Activated gamma-delta T cell treated with anti-CD3 and anti-CD28 coated beads, Interleukin-2, amount 50 U/mL, for 16 hours (primary cell): ENCODE measurements at places on chromosomes 7 and 10.

- DNase-seq, result no peak
Observed at GRCh38 chr7:78407031-78407430, 608.5 kb downstream of the PHTF2 start.

DNA sequence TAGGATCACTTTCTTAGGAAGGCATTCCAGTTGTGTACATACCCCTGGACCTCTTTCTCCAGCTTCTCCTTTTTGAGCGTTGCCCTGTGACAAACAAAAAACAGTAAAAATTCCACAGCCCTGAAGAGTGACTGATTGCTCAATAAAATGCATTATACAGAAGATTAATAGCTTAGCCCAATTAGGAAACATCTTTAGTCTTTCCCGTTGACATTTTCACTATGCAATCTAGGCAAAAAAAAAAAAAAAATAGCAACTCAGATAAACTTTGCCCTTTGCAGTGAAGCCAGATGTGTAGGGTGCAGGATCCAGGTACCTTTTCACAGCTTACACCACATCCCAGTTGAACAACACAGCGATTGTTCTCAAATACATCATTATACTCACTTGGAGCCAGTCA lies 17.9 kb downstream of the COL28A1 start:
- no peak for DNase-seq

GRCh38 chr10:95125582-95125981 lies 56.3 kb upstream of the CYP2C8 start:
- DNase-seq, result no peak

- DNase-seq, result no peak
Observed at GRCh38 chr10:28036587-28036986, 37.7 kb upstream of the ODAD2 start.

DNA sequence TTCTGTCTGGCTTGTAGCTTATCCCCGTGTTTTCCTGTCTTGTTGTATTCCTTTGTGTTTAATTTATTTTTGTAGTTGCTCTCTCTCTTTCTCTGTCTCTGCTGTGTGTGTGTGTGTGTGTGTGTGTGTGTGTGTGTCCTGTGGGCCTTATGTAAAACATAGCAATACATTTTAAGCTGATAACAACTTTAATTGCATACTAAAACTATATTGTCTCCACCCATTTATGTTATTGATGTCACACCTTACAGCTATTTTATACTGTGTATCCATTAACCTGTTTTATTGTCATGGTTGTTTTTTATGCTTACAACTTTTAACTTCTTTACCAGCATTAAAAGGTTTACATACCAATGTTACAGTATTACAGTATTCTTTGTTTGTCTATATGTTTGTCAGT lies 293.6 kb downstream of the SUGCT start:
- no peak for DNase-seq

DNA sequence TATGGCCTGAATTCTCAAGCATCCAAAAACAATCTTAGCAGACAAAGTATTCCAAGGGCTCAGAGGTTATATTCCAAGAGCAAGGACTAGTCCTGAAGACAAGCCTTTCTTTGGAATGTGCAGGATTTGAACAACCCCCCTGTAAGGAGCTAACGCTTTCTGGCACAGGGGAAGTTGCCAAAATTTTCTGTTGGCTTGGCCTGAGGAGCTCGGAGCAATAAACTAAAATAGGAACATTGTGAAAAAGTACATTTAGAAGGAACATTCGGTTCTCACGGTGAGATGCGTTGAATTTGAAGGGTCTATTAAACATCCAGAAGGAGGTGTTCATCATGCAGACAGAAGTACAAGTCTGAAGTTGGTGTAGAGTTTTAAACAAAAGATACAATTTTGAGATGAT lies 1030.5 kb upstream of the CELF2 start:
- DNase-seq, result no peak

- no peak for DNase-seq
Observed at GRCh38 chr10:117663750-117664149, 121.2 kb downstream of the EMX2 start.

DNA sequence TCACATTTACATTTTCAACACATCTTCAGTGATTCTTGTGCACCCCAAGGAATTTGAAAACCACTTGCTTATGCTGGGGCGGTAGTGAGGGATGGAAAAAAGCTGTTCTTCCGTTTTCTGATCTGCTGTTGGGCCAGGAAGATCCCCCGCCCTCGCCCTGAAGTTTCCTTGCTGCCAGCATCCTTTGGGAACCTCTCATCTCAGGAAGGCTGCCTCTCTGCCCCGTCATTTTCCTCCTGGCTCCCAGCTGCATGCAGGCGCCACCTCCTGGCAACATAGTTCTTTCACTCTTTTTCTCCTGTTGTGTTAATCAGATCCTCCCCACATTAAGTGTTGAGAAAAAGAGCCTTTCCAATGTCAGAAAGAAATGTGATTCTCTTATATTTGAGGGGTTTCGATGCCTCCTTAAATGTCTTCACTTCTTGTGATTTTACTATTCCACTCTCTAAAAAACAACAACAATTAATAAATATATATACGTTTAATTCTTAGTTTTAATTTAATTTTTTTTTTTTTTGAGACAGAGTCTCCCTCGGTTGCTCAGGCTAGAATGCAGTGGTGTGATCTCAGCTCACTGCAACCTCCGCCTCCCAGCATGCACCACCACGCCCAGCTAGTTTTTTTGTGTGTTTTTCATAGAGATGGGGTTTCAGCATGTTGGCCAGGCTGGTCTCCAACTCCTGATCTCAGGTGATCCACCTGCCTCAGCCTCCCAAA lies 122.9 kb downstream of the RALA start:
- peak; percentile 43 for DNase-seq

GRCh38 chr7:158569858-158570323 lies 17.7 kb downstream of the PTPRN2 start:
- no peak for DNase-seq

GRCh38 chr10:3339121-3339520 lies 166.5 kb upstream of the PITRM1 start:
- no peak for DNase-seq

DNA sequence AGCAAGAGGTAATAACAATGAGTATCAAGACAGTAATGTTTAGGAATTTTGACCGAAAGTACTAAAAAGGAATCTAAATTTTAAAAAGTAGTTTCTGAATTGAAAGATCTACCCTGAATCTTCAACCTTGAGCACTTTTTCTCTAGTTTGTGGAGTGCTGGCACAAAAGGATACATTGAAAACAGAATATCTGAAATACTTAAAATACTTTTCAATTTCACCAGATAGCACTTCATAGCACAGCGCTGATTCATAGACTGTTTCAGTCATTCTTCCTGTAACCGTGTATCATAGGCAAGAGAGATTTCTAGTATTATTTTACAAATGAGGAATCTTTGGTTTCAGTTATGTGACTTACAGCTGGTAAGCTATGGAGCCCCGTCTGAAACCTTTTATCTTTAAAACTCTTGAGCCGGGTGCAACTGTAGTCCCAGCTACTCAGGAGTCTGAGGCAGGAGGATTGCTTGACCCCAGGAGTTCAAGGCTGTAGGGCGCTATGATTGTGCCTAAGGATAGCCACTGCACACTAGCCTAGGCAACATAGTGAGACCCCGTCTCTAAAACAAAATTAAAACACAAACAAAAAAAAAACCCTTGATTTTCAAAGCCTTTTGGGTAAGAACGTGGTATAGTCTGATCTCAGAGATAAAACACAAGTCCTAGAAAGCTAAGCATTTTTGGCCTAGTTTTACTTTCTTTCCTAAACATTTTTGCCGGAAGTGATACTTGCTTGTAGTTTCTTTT lies 35.1 kb downstream of the FHIP2A start:
- DNase-seq, result no peak

DNA sequence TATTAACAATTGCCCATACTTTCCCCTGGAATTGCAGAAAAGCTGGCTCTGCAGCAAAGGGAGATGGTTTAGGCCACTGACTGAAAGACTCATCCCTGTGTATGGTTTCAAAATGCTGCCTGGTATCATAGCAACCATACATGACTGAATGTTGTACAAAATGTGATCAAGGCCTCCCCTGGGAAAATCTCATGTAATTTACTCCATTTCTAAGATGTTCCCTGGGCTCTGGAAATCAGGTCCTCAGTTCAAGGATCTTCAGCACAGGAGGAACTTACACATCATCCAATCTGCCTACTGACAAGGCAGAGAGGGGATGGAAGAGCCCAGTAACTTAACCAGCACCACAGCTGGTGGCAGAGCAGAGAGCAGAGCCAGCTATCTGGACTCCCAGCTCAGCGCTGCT lies 111.8 kb downstream of the JAZF1 start:
- no peak for DNase-seq

GRCh38 chr7:2843711-2844152 lies 376 bp downstream of the GNA12 start:
- no peak for DNase-seq

GRCh38 chr10:78424723-78425122 lies 391.1 kb downstream of the RPS24 start:
- DNase-seq, result no peak

DNA sequence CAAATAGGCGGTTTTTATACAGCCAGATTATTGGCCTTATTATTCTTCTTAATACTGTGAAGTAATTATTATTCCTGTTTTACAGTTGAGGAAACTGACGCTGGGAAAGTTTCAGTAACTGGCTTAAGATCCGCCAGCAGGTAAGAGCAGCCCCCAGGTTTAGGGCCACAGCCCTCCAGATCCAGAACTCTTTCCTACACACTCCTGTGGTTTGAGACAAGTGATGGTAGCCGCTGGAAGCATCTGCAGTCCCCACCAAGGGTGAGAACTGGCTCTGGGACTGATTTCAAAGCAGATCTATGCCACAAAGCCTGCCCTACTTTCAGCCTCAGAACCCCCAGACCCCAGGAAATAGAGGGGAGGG lies 3.0 kb upstream of the UNC5B start:
- DNase-seq, result no peak

- DNase-seq, result no peak
Observed at GRCh38 chr7:42753811-42754363, 158.0 kb downstream of the C7orf25 start.

DNA sequence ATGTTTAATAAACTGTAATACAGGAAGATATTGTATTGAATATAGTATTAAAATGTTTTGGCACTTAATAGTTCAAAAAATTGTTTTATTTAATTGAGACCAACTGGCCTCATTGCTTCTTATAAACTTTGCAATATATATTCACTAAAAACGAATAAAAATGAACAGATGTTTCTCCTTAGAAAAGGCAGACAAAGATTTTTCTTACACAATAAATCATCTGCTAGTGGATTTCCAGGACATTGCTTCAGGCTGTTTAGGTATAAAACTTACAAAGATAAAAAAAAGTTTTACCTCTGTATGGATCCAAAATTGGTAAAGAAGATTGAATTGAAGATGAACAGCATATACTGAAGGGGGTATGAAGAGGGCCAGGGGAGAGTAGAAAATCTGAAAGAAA lies 143.6 kb downstream of the AGMO start:
- no peak for DNase-seq

DNA sequence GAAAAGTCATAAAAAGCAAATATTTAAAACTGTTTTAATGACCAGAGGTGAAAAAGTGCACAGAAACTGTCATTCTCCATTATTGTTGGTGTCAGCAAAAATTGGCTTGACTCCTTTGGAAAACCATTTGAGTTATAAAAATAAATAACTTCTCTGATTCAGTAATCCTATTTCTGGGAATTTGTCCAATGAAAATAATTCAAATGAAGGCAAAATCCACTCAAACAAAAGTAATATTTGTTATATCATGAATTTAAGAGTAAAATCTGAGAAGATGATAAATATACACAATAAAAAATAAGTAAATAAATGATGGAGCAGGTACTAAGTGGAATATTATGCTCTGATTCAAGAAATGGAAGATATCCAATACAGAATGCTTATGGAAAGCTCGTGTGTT lies 326.6 kb upstream of the KLF6 start:
- DNase-seq, result no peak

DNA sequence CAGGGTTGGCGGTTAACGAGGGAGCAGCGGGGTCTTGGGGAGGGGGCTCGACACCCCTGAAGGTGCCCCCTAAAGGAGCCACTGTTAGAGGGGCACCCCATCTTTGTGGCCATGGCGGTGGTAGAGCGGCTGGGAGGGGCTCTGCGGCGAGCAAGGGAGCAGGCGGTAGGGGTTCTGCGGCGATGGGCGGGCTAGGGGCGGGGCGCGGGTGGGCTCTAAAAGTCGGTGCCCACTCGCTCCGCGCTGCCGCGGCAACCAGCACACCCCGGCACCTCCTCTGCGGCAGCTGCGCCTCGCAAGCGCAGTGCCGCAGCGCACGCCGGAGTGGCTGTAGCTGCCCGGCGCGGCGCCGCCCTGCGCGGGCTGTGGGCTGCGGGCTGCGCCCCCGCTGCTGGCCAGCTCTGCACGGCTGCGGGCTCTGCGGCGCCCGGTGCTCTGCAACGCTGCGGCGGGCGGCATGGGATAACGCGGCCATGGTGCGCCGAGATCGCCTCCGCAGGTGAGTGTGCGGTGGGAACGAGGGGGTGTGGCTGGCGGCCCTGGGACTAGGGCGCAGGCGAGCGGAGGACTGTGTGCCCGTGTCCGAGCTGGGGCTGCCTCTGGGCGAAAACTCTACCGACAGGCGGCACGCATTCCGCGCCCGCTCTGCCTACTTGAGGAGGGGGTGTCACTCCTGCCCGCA lies at the start of gene MEST:
MEST (plus strand) TSS at position 245 of the 682 bp plus-strand sequence; CDS start at position 474, 229 bp downstream.
- DNase-seq, result no peak

- DNase-seq, result no peak
Observed at GRCh38 chr10:124450783-124451057, 885 bp upstream of the NKX1-2 start.

DNA sequence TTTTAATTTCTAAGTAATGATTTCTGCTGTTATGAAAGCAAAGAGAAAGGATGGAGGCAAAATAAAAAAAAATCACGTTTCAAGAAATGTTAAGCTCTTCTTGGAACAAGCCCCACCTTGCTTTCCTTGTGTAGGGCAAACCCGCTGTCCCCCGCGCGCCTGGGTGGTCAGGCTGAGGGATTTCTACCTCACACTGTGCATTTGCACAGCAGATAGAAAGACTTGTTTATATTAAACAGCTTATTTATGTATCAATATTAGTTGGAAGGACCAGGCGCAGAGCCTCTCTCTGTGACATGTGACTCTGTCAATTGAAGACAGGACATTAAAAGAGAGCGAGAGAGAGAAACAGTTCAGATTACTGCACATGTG lies 2.4 kb downstream of the ADRB1 start:
- DNase-seq, result no peak

GRCh38 chr7:5200561-5201235 lies 10.7 kb downstream of the WIPI2 start:
- no peak for DNase-seq

GRCh38 chr10:13224210-13224995 lies 9.8 kb downstream of the UCMA start:
- no peak for DNase-seq
